ENCODE measurements at places on chromosomes 16 and 17.

GRCh38 chr16:28189245-28189644 lies 22.5 kb downstream of the XPO6 start:
- DNase-seq = no peak

DNA sequence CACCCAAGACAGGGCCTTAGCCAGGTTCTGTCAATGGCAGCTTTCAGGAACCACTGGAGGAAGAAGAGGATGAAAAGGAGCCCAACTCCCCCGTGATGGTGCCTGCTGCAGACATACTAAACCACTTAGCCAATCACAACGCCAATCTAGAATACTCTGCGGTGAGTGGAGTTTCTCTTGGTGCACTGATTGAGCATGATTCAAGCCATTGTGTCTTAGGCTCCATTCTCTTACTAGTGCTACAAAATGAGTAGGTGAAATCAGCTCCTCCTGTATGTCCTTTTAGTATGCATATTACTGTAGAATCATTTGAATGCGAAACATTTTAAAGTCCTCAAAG lies 1.4 kb downstream of the SETD6 start:
- no peak for DNase-seq

GRCh38 chr17:38706505-38707216 lies 1.6 kb downstream of the MLLT6 start:
- peak; percentile 47 for DNase-seq

DNA sequence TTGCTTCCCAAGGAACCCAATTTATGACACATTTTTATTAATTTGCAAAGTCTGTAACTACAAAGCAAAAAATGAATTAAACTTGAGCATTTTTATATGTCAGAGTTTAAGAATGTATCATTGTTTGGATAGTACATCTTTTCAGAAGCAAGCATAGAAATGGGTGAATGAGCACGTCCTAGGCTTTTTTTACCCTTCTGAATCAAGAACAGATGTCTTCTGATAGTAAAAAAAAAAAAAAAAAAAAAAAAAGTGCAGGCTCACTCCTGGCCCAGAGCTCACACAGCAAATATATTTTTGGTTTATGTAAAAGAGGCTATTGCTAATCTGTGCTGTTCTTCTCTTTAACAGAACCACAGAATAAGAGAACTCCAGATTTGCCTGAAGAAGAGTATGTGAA lies 6.3 kb downstream of the TERF2IP start:
- no peak for DNase-seq

DNA sequence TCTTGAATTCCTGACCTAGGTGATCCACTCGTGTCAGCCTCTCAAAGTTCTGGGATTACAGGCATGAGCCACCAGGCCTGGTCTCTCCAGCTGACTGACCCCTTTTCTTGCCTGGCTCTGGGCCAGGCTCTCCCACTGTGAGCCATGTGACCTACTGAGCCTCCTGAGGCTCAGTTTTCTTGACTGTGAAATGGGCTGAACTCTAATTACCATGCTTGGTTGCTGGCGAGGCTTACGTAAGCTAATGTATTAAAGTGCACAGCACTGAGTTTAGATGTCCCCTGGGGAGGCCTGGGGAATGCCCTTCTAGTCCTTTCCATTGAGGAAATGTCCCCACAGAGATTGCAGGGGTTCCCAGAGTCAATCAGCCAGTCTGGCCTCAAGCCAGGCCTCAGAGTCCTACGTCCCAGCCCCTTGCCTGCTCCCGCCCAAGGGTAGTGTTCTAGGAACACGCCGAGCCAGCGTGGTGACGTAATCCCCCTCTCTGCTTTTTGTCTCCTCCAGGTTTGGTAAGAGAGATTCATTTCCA lies 45.8 kb upstream of the LGALS9 start:
- DNase-seq = peak; percentile 56

GRCh38 chr16:83714286-83714685 lies 93.5 kb upstream of the HSBP1 start:
- no peak for DNase-seq

GRCh38 chr17:4972752-4973151 lies 5.1 kb upstream of the SPAG7 start:
- no peak for DNase-seq

DNA sequence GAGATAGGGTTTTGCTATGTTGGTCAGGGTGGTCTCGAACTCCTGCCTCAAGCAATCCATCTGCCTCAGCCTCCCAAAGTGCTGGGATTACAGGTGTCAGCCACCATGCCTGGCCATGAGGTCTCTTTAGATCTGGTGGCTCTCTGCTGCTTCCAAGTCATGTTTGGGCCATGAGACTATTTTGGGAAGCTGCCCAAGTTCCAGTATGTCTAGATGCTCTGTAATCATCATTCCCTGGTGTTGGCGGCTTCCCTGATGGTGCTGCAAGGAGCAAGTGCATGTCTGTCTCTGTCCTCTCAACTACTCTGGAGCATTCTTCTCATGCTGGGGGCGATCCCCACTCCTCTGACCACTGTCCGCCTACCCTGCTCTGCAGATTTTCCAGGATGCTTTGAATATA lies 6.4 kb upstream of the ODF4 start:
- DNase-seq = peak; percentile 39

DNA sequence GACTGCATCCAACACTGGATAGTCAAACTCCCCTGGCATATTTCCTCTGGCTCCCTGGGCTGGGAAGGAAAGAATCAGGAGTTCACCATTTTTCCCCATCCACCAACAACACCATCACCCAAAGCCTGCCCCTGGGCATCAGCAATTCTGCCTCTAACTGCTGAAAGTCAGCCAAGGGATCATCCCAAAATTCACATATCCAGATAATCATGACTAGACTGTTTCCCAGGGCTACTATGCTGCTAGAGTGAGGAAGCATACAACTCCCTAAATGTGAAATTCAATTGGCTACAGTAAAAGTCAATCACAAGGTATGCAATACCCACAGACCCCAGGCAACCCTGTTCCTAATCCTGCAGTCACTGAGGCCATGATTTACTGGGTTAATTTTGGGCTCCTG lies 230.6 kb downstream of the C16orf95 start:
- no peak for DNase-seq

DNA sequence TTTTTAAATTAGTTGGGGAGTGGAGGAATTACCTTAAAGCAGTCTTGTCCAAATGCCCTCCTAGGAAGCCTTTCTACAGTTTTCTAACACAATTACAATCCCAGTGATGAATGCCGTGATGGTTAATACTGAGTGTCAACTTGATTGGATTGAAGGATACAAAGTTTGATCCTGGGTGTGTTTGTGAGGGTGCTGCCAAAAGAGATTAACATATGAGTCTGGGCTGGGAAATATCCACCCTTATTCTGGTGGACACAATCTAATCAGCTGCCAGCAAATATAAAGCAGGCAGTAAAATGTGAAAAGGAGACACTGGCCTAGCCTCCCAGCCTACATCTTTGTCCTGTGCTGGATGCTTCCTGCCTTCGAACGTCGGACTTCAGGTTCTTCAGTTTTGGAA lies 12.2 kb downstream of the ORC6 start:
- DNase-seq = no peak

DNA sequence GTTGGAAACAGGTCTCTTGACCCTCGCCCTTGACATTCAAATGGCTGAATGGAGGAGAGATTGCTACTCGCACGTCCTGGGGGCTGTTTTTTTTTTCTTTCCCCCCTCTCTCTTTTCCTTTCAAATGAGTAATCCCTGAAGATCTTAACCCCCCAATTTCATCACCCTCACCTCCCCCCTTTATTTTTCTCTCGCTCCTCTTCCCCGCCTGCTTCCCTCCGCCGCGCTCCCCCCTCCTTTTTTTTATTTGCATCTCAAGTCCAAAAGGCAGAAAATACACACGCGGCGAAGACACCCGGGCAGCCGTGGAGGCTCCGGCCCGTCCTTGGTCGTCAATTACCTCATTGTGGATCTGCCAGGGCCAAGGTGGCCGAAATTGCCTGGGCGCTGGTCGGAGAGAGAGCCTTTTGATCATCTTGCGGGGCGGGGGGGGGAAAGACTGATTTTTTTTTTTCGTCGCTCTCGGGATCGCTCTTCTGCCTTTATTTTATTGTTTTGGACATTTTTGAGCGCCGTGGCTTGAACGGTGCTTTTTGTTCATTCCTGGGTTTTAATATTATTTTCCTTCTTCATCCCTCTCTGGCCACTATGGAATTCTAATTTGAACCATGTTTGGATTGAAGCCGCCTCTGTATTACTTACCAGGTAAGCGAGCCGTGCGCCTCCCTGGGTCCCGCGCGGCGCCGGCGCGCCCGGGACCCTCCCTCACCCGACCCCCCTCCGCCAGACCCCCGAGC lies 57.2 kb upstream of the GSE1 start:
- DNase-seq = no peak

DNA sequence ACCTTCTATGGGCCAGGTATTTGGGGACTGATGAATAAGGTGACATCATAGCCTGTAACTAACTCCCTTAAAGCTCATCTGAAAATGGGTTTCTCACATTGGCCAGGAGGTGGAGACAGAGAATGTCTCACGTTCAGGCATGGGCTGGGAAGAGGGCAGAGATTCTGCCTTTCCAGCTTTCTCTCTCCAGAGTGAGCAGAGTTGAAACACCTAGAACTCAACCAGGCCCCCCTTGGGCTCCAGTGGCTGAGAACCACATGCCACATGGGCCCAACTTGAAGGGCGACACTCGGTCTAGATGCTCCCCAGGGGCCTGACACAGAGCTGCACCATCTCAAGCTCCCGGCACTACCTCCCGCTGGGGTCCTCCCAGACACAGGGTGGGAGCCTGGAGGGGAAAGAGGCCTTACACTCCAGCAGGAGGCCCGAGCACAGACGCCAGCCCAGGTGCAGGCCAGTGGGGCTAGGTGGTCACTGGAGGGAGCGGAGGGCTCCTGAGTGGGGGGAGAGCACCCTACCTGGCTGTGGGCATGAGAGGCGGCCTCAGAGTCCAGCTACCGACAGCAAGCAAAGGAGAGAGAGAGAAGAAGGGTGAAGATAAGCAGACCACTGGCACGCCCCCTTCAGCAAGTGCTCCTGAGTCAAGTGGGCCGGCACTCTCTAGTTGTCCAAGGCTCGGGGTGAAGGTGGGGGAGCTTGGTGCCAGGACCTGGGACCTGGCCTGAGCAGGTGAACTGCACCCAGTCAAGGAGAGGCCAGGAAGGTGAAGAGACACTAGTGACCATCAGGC lies 55.9 kb downstream of the MYO18A start:
- DNase-seq = peak; percentile 86

GRCh38 chr16:55388131-55388862 lies 64.3 kb downstream of the IRX6 start:
- no peak for DNase-seq

DNA sequence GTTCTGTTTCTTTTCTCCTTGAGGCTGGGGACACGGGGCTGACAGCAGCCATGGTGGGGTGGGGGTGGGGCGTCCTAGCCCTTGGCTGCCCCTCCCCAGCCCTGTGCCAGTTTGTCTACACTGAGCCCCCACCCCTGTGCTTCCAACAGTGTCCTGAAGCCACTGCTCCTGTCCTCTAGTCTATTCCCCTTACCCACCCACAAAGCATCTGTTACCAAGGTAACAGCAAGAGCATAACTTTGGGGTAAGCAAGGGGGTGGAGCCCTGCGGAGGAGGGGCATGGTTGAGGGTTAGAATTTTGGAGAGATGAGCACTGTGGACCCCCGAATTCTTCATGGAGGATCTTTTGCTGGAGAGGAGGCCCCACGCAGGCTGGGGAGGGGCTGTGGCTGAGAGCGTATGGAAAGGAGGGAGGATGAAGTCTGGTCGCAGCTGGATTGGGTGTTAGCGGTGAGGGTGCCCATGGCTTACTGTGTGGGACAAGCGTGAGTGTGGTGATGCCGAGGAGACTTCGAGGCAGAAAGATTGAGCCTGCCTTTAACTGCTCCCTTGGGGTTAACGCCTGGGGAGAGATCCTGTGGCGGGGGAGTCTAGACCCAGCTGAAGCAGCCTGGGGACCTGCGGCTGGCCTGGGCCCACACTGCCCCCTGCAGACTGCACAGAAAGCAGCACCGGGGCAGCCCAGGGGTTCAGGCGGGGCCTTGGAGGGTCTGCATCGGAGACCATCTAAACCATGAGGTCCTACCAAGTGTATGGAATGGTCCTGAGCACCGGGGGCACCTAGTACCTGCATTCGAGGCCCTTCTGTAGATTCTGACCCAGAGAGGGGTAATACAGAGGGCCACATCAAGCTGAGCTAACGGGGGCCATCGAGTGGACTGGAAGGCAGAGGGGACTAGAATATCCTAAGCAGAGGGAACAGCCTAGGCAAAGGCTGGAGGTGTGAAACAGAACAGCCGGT lies 6.1 kb upstream of the STAC2 start:
- no peak for DNase-seq

DNA sequence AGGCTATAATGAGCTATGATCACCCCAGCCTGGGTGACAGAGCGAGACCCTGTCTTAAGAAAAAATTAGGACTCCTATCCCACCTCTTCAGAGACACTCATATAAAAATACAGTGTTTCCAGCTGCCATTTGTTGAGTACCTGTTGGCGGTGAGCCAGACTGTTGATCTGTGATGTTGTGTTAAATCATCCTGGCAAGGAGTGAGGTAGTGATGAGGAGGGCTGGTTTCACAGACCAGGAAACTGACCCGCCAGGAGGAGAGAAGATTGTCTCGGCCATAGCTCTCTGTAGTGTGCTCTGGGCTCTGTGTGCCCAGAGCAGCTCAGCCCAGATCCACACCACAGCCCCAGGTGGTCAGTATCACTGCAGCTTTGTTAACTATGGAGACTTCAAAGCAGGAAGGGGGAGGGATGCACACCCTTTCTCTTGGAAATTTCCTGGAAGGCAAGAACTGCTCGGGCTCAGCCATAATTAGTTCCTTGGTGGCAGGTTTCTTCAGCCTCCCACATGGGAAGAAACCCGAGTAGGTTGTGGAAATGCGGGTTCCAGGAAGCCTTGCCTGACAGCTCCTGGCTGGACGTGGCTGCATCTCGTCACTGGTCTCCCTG lies 343.0 kb downstream of the SNX29 start:
- no peak for DNase-seq

GRCh38 chr16:132120-132519 lies 6.4 kb downstream of the NPRL3 start:
- DNase-seq = no peak

GRCh38 chr17:61260071-61260797 lies 139.4 kb upstream of the TBX2 start:
- DNase-seq = peak; percentile 57

DNA sequence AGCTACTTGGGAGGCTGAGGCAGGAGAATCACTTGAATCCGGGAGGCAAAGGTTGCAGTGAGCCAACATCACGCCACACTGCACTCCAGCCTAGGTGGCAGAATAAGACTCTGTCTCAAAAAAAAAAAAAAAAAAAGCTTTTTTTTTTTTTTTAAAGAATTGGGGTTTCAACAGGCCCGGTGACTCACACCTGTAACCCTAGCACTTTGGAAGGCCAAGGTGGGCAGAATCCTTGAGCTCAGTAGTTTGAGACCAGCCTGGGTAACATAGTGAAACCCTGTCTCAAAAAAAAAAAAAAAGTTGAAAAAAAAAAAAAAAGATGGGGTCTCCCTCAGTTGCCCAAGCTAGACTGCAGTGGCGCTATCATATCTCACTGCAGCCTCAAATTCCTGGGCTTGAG lies 6.6 kb upstream of the HEXIM2 start:
- no peak for DNase-seq

- peak; percentile 90 for DNase-seq
Observed at GRCh38 chr17:49496183-49496866, 1.2 kb downstream of the NGFR start.

Measured in tongue (tissue), 3 donors.